MV-4-11 (cell line): ENCODE measurements at places on chromosomes 7 and 10.

DNA sequence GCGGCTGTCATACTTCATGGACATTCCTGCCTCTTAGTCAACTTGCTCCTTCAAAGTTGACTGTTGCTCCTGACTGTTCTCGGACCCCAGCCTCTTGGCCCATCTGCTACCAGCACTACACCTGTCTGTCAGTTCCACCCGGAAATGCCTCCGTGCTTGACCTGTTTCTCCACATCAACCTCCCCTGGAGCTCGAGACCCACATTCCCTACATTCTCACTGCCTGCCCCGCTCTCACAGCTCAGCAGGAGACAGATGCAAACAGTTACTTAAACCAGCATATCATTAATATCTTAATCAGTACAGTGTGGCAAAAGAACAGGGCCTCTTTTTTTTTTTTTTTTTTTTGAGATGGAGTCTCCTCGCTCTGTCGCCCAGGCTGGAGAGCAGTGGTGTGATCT, 174.3 kb downstream of the NRP1 start:
- no peak for DNase-seq

- DNase-seq: no peak
Observed at GRCh38 chr7:783556-784490, 48.5 kb upstream of the SUN1 start.

GRCh38 chr7:158814637-158815036, 14.7 kb downstream of the ESYT2 start:
- no peak for DNase-seq

GRCh38 chr10:53403688-53404087, 631.1 kb upstream of the MBL2 start:
- no peak for DNase-seq

DNA sequence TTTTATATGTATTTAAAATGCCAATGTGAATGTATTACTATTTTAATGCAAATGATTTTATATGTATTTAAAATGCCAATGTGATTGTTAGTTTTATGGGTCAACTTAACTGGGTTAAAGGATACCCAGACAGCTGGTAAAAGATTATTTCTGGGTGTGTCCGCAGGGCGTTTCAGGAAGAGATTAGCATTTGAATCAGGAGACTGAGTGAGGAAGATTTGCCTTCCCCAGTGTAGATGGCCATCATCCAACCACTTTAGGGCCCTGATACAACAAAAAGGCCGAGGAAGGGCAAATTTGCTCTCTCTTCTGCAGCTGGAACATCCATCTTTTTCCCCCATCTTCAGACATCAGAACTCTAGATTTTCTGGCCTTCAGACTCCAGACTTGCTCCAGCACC, 116.2 kb downstream of the BAMBI start:
- no peak for DNase-seq

DNA sequence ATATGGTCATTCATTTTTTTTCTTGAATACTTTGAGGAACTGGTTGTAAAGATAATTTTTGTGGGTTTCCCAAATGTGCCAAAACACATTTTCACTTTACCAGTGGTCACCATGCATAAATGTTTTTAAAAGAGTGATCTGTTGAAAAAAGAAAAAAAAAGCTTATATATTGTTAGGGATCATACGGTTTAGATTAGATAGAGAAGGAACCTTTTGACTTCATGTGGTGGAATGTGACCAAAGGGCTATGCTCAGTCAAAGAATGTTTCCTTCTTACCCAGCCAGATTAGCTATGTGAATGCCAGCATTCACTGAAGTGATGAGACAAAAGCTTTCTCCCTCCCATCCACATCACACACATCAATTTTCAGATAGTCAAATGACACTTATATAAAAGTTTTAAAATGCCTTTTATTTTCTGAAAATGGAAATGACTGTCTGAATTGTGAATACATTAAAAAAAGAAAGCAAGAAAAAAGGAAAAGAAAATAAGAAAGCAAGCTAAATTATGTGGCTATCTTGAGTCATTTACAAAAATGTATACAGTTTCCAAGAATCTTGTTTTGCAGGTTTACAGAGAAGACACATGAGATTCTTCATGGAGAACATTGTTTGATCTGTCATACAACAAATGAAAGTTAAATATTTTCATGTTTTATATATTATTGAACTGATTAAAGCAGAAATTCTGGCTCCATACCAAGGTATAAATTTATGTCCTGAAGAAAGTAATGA, 8.6 kb upstream of the CPED1 start:
- no peak for DNase-seq

GRCh38 chr10:53697038-53697437, 924.5 kb upstream of the MBL2 start:
- no peak for DNase-seq

DNA sequence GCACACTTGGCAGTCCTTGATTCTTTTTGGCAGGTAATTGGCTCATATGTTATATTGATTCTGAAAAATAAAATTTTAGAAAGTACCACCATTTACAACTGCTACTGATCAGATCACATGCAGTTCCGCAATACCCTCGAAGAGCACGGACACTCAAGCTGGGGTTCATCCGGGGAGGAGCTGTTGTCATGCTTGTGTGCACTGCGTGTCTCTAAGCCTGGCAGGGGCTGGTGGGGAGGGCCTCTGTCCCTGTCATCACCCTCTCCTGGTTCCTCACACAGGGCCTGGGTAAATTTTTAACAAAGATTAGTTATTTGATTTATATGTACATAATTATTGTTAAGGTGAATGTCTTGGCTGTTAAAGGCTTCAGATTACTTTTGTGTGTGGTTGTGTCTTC, 45.2 kb downstream of the TRRAP start:
- no peak for DNase-seq

GRCh38 chr10:44033008-44033407, 351.9 kb downstream of the CXCL12 start:
- DNase-seq: no peak

GRCh38 chr7:826230-826917, 5.9 kb upstream of the SUN1 start:
- no peak for DNase-seq

- no peak for DNase-seq
Observed at GRCh38 chr7:157487046-157487770, 150.4 kb downstream of the DNAJB6 start.

DNA sequence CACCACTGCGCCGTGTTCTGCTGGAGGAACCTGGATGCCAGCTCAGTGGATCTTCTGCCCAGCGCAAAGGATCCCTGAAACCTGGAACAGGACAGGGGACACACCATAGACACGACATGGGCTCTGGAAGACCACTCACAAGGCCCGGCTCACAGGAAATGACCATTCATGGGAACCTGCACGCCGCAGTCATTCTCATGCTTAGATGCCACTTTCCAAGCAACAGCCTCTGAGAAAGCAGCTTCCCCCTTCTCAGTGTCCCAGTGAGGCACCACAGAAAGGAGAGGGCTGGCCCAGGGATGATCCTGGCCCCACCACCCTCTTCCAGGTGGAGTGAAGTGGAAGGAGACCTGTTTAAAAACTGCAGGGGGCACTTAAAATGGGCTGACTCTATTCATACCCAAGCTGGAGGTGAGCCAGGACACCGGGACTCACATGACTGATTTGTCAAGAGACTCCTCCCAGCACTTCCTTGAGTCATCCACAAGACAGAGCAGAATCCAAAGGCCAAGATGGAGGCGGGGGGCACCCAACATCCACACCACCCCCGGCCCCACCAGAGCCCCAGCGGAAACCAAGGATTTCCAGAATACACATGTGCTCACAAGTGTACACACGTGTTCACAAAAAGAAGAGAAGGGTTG, 11.2 kb downstream of the CTBP2 start:
- DNase-seq: peak; percentile 4

- DNase-seq: peak; percentile 18
Observed at GRCh38 chr7:85030893-85031292, 156.0 kb downstream of the SEMA3D start.

DNA sequence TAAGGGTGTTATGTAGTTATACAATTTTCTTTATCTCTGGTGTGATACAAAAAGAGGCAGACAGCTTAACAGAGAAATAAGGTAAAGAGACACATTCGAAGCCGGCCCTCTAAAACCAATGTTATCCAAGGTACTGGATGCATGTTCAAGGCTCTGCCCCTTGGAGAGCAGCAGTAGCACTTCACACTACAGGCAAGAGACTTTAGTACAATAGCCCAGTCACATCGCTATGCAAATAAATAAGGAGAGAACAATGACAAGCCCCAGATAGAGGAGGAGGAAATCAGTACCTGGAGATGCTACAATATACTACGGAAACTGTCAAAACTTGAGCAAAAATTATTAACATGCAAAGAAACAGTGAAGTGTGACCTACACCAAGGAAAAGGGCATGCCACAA, 111.1 kb downstream of the ITGB1 start:
- DNase-seq: no peak

DNA sequence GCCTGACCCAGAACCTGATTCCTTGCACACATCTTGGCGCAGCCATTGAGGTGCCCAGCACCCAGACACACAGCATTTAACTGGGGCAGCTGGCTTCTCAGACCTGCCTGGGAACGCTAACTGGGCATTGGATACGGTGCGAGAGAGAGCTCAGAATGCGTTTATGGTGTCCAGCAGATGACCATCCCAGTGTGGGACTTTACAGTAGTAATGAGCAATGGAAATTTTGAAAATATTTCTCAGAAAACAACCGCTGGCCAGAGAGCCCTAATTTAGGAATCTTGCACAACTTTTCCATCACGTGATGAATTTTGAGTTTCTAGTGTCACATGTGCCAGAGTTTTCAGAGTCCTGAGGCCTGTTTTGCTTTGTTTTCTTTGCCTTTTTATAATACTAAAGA, 78.2 kb upstream of the SEC61G start:
- DNase-seq: peak; percentile 68

- no peak for DNase-seq
Observed at GRCh38 chr7:75639071-75639885, 99.5 kb downstream of the HIP1 start.

- no peak for DNase-seq
Observed at GRCh38 chr10:25083546-25084111, 67.2 kb downstream of the THNSL1 start.

- DNase-seq: no peak
Observed at GRCh38 chr10:21196822-21197395, 299.8 kb upstream of the NEBL start.

- no peak for DNase-seq
Observed at GRCh38 chr7:94130716-94131115, 126.6 kb upstream of the BET1 start.
